ENCODE measurements at places on chromosomes 4 and X. TPM values are rescaled to one million over a fixed set of nuclear protein-coding genes. Genes with fewer than 3 reads are reported as not detected.

POLN gene
- 1.8 TPM for total RNA-seq

KCND1 gene
- total RNA-seq: 0.95 TPM

NWD2 gene
- total RNA-seq: 0.71 TPM

DCAF12L1 gene
- not detected for total RNA-seq

ATP2B3 gene
- 0.36 TPM for total RNA-seq

MAP7D3 gene
- 11.3 TPM for total RNA-seq

CXCL10 gene
- not detected for total RNA-seq

HOPX gene
- 42.8 TPM for total RNA-seq

OCRL gene
- total RNA-seq: 24.1 TPM

DNA sequence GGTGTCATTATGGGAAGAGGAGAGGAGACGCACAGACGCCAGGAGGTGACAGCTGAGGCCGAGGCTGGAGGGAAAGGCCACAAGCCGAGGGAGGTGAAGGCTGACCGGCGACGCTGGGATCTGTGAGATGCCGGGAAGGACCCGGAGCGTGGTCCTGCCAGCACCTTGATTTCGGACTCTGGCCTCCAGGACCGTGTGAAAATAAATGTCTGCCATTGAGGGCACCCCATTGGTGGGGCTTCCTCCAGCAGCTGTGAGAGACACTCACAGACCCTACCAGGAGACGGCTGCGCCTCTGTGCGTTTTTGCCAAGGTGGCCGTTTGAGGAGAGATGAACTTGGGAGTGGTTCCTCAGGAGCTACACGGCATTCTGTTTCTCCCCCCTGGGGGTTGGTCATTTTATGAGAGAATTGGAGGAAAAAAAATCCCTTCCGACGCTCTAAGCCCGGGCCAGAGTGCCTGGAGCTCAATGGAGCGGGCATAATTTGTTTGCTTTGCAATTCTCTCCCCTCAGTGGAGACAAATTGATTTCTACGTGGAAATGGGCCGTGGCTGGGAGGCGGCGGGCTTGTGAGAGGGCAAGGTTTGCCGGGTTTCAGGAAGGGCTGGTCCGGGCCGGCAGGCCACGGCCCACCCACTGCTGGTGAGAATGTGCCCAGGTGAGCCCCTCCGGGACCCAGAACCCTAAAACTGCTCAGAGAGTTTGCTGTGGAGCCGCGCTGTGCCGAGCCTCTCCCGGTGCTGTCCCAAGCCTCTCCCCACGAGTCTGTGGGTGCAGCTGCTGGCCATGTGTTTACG lies 53.9 kb downstream of the CPZ start:
- no peaks in the 10 kb centered on the region for H3K4me1 ChIP-seq
- H3K27me3 ChIP-seq: no peaks in the 10 kb centered on the region
- H3K4me3 ChIP-seq: no peak overlapping the region
- no peak overlapping the region for H3K27ac ChIP-seq

- no peak overlapping the region for H3K4me3 ChIP-seq
- no peak for DNase-seq
- H3K4me1 ChIP-seq: no peaks in the 10 kb centered on the region
- H3K36me3 ChIP-seq: no peaks in the 10 kb centered on the region
- no peak overlapping the region for H3K27ac ChIP-seq
These were observed 35.6 kb downstream of the FRMPD3 start for GRCh38 chrX:107485013-107485412.

GRCh38 chr4:182246401-182247205 lies 3.4 kb downstream of the TENM3 start:
- no peak overlapping the region for H3K4me3 ChIP-seq
- no peak for DNase-seq
- H3K27me3 ChIP-seq: no peaks in the 10 kb centered on the region
- H3K36me3 ChIP-seq: no peaks in the 10 kb centered on the region
- H3K27ac ChIP-seq: no peak overlapping the region

- H3K36me3 ChIP-seq: no peaks in the 10 kb centered on the region
- peak overlapping the region; percentile 62 for H3K4me3 ChIP-seq
- no peaks in the 10 kb centered on the region for H3K27me3 ChIP-seq
- DNase-seq: no peak
- no peaks in the 10 kb centered on the region for H3K4me1 ChIP-seq
- peak overlapping the region; percentile 75 for H3K27ac ChIP-seq
These were observed 946 bp downstream of the ANXA3 start for GRCh38 chr4:78552389-78553042.

DNA sequence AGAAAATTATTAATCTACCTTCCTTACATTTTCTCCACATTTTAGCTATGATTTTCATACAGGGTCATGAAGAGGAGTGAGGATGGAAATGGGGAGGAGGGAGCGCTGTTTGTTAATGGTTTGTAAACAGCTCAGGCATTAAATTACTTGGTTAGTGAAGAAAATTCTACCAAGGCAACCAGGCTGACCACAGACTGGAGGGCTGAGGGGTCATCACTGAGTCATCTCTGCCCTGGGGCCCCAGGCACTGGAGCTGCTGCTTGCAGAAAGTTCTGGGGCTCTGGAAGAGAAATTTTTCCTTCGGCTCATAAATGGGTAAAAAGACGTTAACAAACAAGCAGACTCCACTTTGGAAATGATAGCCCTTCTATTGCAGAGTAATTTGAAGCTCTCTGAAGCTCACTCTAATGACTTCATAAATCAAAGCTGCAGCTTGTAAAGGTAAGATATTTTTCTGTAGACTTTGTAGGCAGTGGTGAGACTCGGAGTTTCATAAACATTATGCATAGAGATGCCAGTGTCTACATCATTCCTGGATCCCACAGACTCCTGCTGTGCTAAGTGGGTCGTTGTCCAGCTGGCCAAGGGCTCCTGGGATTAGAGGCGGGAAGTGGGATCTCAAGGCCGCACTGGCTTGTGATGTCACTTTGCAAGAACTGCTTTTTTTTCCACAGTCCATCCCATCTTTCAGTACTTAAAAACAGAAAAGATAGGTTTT lies 159.6 kb downstream of the PTTG2 start:
- DNase-seq: no peak
- peaks cover 32% of the 10 kb centered on the region for H3K36me3 ChIP-seq
- H3K27me3 ChIP-seq: no peaks in the 10 kb centered on the region
- H3K27ac ChIP-seq: no peak overlapping the region

- H3K27me3 ChIP-seq: no peaks in the 10 kb centered on the region
- peak; percentile 69 for DNase-seq
- no peak overlapping the region for H3K27ac ChIP-seq
- no peaks in the 10 kb centered on the region for H3K36me3 ChIP-seq
These were observed 218.2 kb downstream of the SCFD2 start for GRCh38 chr4:53147711-53148110.

DNA sequence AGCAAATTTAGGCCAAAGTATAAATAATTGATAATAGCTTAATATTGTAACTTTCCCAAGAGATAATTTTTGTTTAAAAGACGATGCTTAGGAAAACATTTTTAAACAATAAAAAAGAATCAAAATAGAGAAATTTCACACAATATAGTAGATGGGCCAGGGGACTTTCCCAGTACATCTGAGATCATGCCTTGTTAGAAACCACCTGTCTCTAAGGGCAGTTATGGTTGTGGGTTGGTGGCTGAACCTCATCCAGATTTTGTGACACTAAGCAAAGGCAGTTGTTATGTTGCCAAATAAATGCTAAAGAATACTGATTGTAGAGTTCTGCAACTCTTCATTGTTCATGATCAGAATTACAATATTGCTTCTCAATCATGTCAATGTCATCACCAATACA lies 270.6 kb downstream of the BANK1 start:
- H3K4me3 ChIP-seq: no peak overlapping the region
- no peaks in the 10 kb centered on the region for H3K4me1 ChIP-seq

DNA sequence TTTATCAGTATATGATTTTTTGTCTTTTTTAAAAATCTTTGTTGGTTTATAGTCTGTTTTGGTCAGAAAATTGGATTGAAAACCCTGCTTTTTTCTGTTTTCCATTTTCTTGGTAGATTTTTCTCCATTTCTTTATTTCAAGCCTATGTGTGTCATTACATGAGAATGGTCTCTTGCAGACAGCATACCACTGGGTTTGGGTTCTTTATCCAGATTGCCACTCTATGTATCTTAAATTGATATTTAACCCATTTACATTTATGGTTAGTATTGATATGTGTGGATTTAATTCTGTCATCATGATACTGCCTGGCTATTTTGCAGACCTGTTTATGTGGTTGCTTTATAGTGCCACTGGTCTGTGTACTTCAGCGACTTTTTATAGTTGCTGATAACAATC lies 239.9 kb upstream of the NDST4 start:
- no peak overlapping the region for H3K27ac ChIP-seq
- no peaks in the 10 kb centered on the region for H3K4me1 ChIP-seq
- no peak overlapping the region for H3K4me3 ChIP-seq
- DNase-seq: no peak
- no peaks in the 10 kb centered on the region for H3K36me3 ChIP-seq
- H3K27me3 ChIP-seq: no peaks in the 10 kb centered on the region

GRCh38 chr4:123411514-123411913 lies 14.9 kb downstream of the SPRY1 start:
- H3K4me3 ChIP-seq: no peak overlapping the region
- H3K27me3 ChIP-seq: no peaks in the 10 kb centered on the region
- DNase-seq: no peak
- H3K4me1 ChIP-seq: no peaks in the 10 kb centered on the region
- no peak overlapping the region for H3K27ac ChIP-seq

Data from sigmoid colon (tissue), 7 donors.